ENCODE measurements at places on chromosomes 2 and 18. TPM values are rescaled to one million over a fixed set of nuclear protein-coding genes. Genes with fewer than 3 reads are reported as not detected.

GRCh38 chr2:42793334-42794270 lies 1.2 kb upstream of the HAAO start:
- DNase-seq, result no peak

GRCh38 chr2:66915237-66915636 lies 480.3 kb downstream of the MEIS1 start:
- DNase-seq, result no peak

GRCh38 chr2:16325016-16325975 lies 340.3 kb downstream of the CYRIA start:
- no peak for DNase-seq

The MROH2A gene
- total RNA-seq, result 0.32 TPM

The KLHL14 gene
- 0.45 TPM for total RNA-seq

DNA sequence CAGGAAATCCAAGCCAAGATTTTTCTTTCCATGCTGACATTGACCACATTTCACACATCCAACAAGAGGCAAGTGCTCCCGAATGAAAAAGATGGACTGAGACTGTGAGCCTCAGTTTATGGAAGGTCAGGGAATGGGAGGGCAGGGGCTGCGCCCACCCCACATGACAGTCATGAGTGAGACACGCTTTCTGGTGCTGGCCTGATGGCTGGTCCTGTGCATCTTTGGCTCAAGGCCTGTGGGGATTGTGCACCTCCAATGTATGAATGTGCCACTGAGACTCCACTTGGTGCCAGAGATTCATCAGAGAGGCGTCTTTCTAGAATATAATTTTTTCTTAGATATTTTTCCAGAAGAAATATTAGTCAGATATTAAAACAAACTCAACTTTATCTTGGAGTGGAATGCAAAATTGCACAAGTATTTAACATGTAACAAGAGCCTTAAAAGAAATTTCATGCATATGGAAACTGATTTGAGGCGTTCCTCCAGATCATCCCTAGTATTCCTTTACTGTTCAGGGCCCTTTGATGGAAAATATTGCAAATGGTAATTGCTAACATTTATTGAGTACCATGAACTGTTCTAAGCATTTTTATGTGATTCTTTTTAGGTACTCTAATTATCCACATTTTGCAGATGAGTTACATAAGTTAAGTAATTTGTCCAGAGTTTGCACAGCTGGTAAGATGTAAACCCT lies 87.3 kb upstream of the GPR45 start:
- DNase-seq, result no peak

The QPCT gene
- 11.5 TPM for total RNA-seq

The BARD1 gene
- 14.4 TPM for total RNA-seq

The REG3A gene
- not detected for total RNA-seq

DNA sequence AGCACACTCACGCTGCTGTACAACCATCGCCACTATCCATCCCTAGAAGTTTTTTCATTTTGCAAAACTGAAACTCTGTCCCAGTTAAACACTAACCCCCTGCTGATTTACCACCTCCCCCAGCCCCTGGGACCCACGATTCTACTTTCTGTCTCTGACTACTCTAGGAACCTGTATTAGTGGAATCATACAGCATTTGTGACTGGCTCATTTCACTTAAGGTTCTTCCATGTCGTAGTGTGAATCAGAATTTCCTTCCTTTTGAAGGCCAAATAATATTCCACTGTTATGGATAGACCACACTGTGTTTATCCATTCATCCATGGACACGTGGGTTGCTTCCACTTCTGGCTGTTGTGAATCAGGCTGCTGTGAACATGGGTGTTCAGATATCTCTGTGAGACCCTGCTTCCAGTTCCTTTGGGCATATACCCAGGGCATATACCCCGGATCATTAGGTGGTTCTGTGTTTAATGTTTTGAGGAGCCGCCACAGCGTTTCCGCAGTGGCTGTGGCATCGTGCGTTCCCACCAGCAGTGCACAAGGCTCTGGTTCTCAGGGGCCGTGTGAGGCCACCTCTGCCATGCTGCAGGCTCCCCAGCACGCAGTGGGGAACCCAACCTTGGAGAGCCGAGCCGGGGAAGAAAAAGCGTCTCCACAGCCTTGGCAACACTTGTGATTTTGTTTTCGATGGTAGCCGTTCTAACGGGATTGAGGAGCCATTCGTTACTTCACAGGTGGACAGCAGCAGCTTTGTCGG lies 10.1 kb downstream of the RAMP1 start:
- DNase-seq, result no peak

The TMEM247 gene
- total RNA-seq, result not detected

- DNase-seq, result no peak
Observed at GRCh38 chr2:64410671-64411070, 43.3 kb upstream of the LGALSL start.

The CCDC150 gene
- 2.9 TPM for total RNA-seq

The TMEM18 gene
- 27.3 TPM for total RNA-seq

- DNase-seq, result no peak
Observed at GRCh38 chr18:48600456-48601090, 61.7 kb downstream of the CTIF start.

DNA sequence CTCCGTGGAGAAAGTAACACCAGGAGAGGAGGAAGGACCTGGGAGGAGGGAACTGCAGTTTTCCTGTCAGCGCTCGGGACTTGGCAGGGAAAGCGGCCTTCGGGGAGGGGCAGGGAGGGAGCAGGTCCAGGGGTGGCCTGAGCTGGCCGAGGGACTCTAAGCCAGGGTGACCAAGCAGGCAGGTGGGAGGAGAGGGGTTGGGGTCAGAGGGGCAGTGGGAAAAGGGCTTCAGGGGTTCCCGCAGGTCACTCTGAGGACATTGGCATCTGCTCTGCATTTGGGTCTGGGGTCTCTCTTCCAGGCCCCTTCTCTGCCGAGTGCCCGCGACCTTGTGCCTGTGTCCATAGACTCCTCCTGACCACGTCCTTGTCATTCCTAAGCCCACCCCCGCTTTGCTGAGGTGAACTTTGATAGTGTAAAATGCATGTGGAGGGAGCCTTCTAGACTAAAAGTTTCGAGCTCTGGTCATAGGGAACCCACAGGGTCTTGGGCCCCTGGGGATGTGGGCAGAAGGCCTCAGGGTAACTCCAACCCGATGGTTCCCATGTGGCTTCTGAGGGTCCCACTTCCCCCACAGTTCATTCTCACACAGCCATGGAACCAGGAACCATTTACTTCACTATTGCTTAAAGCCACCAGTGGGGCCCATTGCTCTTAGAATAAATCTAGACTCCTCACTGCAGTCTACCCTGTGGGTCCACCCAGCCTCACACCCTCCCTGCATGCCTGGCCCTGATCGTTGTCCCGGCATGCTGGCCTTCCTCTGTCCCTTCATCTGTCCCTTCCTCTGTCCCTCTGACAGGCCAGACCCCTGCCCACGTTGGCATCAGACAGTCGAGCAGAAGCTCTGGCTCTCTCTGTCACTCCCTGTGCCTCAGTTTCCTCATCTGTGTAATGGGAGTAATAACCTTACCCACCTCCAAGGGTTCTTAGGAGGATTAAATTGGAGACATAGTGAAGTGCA lies 229.2 kb downstream of the SEPTIN10 start:
- DNase-seq, result no peak

The SMARCAL1 gene
- 19.6 TPM for total RNA-seq

GRCh38 chr2:218857371-218858137 lies 2.1 kb upstream of the WNT6 start:
- DNase-seq, result no peak

DNA sequence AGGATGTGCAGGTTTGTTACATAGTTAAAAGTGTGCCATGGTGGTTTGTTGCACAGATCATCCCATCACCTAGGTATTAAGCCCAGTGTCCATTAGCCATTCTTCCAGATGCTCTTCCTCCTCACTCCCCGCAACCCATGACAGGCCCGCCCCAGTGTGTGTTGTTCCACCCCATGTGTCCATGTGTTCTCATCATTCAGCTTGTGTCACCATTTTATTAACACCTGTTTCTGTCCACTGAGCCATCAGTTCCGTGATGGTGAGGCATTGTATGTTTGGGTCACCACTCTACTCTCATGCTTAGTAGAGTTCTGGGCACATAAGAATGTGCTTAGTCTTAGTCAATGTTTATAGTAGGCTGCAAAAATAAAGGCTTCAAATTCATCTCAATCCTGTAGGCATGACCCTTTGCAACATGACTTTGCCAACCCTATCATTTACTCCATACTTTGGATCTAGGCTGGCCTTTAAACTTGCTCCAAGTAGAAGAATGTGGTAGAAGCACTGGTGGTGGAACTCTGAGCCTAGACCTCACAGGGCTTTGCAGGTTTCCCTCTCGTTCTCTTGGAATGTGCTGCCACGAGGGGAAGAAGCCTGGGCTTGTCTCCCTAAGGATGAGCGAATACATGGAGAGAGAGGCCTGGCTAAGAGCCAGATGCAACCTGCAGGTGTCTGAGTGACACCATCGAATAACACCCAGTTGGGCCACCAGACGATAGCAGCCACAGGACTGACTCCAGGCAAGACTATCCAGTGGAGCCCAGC lies 161.5 kb downstream of the NAPG start:
- no peak for DNase-seq

GRCh38 chr18:50807176-50807575 lies 12.6 kb downstream of the MRO start:
- DNase-seq, result no peak

- no peak for DNase-seq
Observed at GRCh38 chr2:40487602-40488001, 35.7 kb upstream of the SLC8A1 start.

GRCh38 chr18:41370740-41371139 lies 584.3 kb upstream of the PIK3C3 start:
- DNase-seq, result no peak

- DNase-seq, result no peak
Observed at GRCh38 chr18:57077005-57077765, 69.7 kb upstream of the BOD1L2 start.

The CACNB4 gene
- 7.8 TPM for total RNA-seq
